Urothelium cell line (cell line): ENCODE measurements at places on chromosomes 16 and 17.

DNA sequence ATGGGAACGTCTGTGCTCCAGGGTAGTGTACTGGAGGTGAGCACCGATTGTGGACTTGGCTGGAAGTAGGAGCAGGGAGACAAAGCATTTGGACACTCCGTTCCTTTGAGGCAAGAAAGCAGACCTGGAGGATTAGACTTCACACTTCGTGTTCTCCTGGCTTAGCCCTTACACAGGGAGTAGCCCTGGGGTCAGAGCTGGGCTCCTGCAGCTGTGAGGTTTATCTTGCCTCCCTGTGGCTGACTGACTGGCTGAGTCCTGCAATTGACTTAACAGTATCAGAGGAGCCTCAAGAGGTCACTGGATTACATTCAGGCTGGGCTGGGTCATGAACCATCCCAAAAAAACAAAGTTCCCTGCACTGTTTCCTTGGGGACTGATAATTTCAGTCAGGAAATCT, 37.1 kb downstream of the MPRIP start:
- DNase-seq = no peak

GRCh38 chr17:58229881-58230280, 8.5 kb upstream of the LPO start:
- DNase-seq = no peak

GRCh38 chr17:70137451-70138230, 31.7 kb upstream of the KCNJ2 start:
- peak; percentile 72 for DNase-seq

- DNase-seq = no peak
These were observed 896 bp upstream of the MYLK3 start for GRCh38 chr16:46748775-46749705.

GRCh38 chr16:56371660-56371937, 53.7 kb downstream of the AMFR start:
- DNase-seq = no peak

GRCh38 chr16:24774510-24774909, 45.1 kb downstream of the TNRC6A start:
- DNase-seq = no peak

GRCh38 chr16:30548416-30549253, 9.5 kb downstream of the ZNF764 start:
- no peak for DNase-seq

DNA sequence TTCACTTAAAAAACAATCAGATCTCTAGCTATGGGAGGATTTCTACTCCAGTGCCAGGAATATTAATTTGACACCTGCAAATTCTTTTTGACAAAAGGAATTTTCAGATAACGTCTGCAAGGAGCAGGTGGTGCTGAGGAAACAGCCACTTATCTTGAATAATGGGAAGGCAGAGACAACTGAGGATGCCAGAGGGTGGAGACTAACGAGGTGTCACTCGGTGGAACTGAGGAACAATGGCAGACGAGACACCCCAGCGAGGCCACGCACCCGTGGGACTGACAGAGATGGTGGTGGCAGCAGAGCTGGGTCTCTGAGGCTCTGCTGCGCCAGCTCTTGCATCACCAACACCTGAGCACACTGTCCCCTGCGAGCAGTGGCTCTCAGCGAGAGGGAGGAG, 42.2 kb downstream of the VAC14 start:
- no peak for DNase-seq

GRCh38 chr17:2418572-2418971, 17.7 kb upstream of the MNT start:
- no peak for DNase-seq

DNA sequence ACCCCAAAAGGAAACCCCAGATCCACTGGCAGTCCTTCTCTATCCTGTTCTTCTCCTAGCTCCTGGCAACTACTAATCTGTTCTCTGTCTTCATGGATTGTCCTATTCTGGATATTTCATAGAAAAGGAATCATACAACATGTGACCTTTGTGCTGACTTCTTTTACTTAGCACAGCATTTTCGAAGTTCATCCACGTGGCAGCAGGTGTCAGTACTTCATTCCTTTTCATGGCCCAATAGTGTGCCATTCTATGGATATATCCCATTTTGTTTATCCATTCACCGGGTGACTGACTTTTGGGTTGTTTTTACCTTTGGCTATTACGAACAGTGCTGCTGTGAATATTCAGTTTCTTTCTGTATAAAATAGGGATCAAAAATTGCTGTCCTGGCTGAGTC, 10.4 kb upstream of the FA2H start:
- DNase-seq = no peak

- DNase-seq = no peak
These were observed 5.6 kb downstream of the CDH16 start for GRCh38 chr16:66913081-66913480.

GRCh38 chr16:65154321-65154720, 32.5 kb upstream of the CDH11 start:
- no peak for DNase-seq

GRCh38 chr17:72590882-72591281, 470.1 kb downstream of the SOX9 start:
- DNase-seq = no peak

GRCh38 chr17:10107316-10108165, 90.9 kb downstream of the GAS7 start:
- DNase-seq = no peak

GRCh38 chr16:154217-155030, 2.0 kb downstream of the HBZ start:
- no peak for DNase-seq

- DNase-seq = no peak
These were observed 23.2 kb downstream of the USP43 start for GRCh38 chr17:9668517-9668916.

- DNase-seq = no peak
These were observed 38.8 kb upstream of the PVALEF start for GRCh38 chr17:81126281-81127132.

DNA sequence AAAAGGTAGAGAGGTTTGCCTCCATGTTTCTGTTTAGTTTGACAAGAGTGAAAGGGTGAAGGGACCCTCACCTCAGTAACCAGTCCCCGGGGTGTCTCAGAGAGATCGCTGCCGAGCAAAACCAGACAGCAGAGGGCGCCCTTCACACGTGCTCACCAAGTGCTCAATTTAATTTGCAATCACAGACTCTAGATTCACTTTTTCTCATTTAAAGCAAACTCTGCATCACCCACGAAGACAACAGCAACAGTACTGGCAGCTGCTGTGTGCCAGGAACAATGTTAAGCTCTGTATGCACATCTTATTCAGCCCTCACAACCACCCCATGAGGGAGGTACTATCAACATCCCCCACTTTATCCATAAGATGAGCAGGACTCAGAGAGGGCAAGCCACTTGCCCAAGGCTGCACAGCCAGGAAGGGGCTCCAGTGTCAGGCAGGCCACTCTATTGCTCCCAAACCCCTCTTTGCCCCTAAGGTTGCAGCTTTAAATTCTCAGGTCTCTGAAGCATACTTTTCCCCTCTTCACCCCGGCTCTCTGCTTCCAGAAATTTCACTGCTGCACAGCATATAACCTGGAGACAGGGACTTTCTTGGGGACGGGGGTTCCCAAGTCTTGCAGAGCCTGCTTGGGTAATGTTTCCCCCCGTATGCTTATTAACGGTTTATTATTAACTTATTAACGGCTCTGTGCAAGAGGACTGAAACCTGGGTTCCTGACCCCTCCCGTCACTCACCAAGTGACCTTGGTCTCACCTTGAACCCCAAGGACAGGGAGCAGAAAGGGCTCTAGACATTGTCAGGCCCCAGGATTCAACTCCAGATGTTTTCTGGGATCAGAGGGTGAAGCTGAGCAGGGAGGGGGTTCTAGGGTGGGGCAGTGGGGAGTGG, 70.9 kb downstream of the CNGB1 start:
- peak; percentile 62 for DNase-seq

DNA sequence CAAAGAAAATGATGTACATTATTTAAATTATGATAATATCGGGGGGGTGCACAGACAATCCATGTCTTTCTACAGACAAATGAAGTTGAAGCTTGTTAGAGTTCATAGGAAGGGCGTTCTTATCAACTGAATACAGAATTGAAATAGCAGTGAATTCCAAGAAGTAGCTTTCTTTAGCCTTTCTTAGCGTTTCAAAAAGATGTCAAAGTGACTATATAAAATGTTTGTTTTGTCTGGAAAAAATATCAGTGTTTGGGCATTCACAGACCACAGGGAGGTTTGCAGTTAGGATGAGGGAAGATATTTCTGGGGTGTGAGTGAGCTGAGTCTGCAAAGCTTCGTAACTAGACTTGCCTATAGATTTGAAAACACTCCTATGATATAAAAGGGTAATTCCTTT, 55.0 kb downstream of the STX8 start:
- no peak for DNase-seq

DNA sequence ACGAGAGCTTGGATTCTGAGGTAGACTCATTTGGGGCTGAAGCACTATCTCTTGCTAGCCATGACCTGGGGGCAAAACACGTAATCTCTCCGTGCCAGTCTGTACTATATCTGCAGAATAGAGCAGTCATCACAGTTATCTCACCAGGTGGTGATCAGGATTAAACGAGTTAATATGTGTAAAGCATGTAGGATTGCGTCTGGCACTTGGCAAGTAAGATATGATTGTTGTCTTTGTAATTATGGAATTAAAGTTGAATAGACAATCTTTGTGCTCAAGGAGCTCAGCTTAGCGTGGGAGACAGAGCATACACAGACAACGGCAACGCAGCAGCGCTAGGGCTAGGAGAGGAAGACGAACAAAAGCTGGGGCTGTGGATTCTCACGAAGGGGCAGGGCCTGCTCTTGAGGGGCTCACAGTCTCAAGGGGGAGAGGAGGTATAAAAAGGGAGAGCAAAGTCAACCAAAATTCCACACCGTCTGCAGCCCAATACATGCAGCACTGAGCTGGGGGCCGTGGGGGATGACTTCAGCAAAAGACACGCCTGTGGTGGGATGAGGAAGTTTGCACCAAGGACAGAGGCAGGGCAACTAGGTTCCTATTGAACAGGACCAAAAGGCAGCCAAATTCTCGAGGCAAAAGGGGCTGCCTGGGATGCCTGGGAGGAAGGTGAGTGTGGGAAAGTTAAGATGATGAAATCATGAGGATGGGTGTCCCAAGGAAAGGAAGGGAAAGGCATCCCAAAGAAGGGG, 68.6 kb downstream of the SDK2 start:
- DNase-seq = no peak

GRCh38 chr17:79666111-79666510, 55.3 kb upstream of the RBFOX3 start:
- no peak for DNase-seq

DNA sequence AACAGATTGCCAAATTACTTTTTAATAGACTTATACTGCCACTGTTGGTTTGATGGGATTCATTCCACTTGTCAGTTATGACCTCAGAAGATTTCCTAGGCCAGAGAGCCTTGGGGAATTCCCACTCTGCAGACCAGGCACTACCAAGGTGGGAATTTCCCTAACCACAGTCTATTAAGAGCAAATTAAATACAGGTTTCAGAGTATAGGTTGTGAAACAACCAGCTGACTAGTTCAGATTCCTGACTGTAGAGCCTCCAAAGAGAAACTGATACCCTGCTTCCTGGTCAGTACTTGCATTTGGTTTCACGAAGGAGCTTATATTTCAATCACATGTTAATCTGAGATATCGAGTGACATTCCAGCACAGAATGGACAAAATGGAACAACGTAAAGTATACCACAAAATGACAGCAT, 186.5 kb downstream of the STX8 start:
- no peak for DNase-seq

GRCh38 chr17:73228748-73229236, 32.9 kb downstream of the CPSF4L start:
- peak; percentile 85 for DNase-seq

DNA sequence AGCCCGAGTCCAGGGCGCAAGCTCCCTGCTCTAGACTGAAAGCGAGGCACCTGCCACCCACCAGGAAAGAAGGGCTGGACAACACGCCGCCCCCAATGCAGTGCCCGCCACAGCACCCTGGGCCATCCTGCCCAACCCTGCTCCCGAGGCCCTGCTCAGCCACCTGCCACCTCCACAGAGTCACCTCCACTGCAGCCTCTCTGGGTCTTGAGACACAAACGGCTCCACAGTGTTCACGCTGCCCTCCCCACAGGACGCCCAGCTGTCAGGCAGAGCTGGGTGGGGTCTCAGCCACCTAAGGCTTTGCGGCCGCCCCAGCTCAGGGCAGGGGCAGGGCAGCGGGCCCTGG, 9.3 kb downstream of the CLCN7 start:
- DNase-seq = no peak

- peak; percentile 17 for DNase-seq
These were observed 50.2 kb downstream of the WSB1 start for GRCh38 chr17:27343977-27344607.

- DNase-seq = no peak
These were observed 12.9 kb upstream of the P2RX1 start for GRCh38 chr17:3929181-3929580.

GRCh38 chr17:5640726-5641125, 56.4 kb upstream of the NLRP1 start:
- no peak for DNase-seq

DNA sequence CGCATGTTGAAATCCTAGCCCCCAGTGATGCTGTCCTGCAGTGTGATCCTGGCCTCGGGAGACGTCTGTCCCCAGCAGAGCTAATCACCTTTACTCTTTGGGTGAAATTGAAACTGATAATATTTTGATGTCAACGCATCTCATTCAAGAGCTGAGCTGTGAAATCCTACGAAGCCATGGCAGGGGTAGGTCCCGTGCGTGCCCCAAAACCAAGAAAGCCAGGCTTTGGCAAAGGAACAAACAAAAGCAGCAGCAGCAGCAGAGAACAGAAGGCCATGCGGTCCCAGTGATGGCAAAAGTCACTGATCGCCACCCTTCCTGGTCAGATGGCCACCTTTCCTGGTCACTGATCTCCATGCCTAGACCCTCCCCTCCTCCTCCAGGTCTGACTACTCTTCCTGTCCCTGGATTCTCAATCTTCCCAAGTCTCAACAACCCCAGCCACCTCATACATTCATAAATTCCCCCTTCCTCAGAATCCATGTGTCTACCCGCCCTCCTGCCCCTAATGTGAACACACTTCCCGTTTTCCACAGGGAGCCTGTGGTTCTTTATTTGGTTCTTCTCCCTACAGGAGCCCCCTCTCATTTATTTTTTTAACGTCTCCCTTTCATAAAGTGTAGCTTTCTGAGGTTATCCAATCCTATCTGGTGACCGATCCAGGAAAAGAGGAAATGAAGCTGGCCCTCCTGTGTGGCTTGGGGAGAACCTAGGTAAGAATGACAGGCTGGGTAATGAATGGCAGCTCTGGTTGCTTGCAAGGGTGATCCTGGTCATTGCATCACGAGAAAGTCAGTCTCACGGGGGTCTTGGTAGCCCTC, 50.3 kb downstream of the CPPED1 start:
- no peak for DNase-seq

- DNase-seq = no peak
These were observed 8.5 kb downstream of the CHD3 start for GRCh38 chr17:7897090-7897489.
